Stimulated activated CD4-positive, alpha-beta T cell treated with anti-CD3 and anti-CD28 coated beads, Interleukin-4, amount 100 ng/mL, for 4 hours (primary cell): ENCODE measurements at places on chromosomes 16 and 17.
A peak's percentile ranks its signal among the peaks of the same experiment; 100 is the strongest.

GRCh38 chr16:56343661-56344517 lies 81.5 kb downstream of the AMFR start:
- no peak for DNase-seq

DNA sequence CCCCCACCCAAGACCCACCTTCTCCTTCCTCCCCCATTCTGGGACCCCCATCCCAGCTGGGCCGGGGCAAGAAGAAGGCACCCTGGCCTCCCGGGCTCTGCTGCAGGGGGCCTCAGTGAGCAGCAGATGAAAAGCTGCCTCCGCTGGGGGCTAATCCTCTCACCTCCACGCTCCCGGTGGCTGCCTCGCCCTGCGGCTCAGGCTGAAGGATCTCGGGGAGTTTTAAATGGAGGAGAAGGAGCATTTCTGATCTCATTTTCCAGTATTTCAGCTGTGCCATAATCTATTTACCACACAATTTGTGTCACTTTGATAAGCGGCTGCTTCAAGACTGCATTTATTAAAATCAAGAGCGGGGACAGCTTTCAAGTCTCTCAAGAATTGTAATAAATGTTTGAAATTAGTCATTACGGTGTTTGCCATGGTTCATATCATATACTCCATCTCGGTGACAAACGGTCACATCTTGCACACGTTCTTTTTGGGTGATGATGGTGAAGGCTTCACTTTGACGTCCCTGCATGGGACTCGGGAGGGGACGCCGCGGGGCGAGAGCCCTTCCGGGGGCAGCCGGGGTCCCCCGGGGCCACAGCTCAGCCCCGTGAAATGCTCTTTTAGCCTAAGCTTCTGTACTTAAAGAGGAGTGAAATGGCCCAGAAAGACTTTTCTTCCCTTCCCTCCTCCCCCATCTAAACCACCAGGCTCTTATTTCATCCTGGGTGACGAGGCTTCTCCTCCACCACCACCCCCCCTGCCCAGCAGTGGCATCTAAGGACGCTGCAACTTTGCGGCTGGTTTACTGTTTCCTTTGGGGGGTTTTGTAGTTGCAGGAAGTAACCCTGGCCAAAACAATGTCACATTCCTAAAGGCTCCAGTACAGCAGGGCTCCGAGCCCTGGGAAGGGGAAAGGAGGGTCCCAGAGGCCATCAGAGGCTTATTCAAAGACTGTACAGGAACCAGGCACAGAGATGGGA lies 313.1 kb upstream of the TNRC6C start:
- peak; percentile 33 for DNase-seq

DNA sequence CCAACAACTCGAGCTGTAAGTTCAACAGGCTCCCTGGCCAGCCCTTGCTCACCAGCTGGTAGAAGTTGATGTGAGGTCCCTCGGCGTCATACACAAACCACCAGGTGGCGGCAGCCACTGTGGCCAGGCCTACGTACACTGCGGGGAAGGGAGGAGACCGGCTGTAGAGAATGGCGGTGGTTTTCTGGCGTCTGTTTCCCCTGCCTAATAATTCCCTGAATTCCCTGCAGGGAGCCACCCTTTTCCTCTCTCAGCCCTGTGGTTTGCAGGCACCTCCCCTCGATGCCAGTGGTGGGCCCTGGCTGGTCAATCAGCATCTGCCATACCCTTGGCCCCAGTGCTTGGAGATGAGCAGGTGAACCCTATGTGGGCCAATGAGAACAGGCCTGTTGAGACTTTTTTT lies 18.9 kb upstream of the P2RX1 start:
- peak; percentile 11 for DNase-seq

DNA sequence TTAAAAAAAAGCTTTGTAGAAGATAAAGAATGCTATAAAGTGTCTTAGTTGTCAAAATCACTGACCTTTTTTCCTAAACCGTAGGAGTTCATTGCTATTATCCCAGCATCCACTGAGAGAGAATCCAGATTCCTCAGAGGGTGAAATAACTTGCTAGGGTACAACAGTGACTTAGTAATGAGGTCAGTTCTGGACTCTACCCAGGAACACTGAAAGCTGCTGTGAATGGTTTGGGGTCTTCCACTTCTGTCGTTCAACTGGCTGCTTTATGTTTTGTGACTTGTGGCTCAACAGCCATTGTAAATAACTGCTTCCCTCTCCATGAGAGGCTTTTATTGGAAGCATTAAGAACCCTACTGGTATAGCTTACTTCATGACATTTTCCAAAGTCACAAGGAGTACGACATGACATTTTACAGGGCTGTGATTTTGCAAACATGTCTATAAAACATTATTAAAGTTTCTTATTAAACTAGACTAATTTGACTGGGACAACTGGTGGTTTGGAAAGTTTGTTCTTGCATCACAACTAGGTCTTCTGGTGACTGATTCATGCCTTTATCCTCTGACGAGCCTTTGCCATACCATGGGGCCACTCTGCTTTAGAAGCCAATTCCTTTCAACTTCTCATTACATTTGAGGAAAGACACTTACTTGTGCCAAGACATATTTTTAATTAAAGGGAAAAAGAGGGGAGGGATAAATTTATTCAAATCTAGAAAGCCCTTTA lies 92.2 kb upstream of the CDH11 start:
- no peak for DNase-seq

GRCh38 chr17:6455321-6455705 lies 11.1 kb downstream of the PIMREG start:
- DNase-seq = peak; percentile 36

- no peak for DNase-seq
Observed at GRCh38 chr17:16922386-16923096, 49.4 kb downstream of the TNFRSF13B start.

DNA sequence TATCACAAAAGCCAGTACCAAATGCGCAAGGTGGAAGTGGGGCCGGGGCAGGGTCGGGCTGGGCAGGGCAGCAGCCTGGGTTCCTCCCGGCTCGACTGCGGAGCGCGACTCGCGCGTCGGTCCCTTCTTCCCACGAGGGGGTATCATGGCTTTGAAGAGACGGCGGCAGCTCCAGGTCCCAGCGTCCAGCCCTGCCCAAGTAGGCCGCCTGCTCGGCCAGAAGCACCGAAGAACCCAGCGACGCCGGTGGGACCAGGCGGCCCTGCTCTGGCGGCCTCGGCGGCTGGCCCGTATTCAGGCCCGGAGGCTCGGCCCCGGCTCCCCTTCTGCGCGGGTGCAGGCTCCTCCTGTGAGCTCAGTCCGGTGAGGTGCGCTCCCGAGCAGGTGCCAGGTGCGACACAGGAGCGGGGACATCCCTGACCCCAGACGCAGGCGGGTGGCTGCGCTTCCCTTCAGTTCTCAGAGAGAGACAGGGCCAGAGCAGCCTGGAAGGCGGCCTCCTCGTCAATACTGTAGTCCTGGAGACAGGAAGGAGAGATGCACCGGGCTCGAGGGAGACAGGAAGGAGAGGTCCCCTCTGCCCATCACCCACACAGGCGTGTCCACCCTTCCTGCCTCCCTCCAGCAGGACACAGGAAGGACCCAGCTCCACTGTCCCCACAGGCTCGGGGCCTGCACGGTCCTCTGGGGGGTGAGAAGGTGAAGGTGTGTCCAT lies 8.9 kb downstream of the RNF166 start:
- no peak for DNase-seq

GRCh38 chr17:44864831-44865230 lies 17.1 kb downstream of the HIGD1B start:
- no peak for DNase-seq

GRCh38 chr17:64138441-64138840 lies 8.5 kb upstream of the ERN1 start:
- DNase-seq = no peak

DNA sequence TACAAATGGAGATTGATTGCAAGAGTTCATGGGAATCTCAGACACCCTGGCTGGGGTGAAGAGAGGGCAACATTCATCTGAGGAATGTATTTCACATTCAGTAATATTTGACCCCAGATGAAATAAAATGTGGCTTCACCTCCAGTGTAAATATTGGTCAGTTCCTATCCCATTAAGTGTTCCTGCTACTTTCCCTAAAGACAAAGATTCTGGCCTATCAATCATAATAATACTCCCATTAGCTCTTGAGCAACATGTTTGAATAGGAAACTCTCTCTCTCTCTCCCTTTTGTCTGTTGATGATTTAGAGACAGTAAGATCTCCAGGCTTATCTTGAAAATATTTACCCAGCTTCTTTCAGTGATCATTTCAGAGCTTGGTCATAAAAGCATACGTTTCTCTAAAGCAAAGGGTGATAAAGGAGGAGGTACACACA lies 70.1 kb downstream of the KCNJ2 start:
- DNase-seq = no peak

GRCh38 chr16:84086341-84086740 lies 30.4 kb downstream of the MBTPS1 start:
- no peak for DNase-seq

DNA sequence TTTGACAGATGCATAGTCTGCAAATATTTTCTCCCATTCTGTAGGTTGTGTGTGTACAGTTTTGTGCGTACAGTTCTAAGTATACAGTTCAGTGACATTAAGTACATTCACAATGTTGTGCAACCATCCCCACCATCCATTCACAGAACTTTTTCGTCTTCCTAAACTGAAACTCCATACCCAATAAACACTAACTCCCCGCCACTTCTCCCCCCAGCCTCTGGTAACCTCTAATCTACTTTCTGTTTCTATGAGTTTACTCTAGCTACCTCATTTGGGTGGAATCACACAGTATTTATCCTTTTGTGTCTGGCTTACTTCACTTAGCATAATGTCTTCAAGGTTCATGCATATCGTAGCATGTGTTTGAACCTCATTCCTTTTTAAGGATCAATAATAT lies 14.3 kb downstream of the PIK3R5 start:
- DNase-seq = no peak

DNA sequence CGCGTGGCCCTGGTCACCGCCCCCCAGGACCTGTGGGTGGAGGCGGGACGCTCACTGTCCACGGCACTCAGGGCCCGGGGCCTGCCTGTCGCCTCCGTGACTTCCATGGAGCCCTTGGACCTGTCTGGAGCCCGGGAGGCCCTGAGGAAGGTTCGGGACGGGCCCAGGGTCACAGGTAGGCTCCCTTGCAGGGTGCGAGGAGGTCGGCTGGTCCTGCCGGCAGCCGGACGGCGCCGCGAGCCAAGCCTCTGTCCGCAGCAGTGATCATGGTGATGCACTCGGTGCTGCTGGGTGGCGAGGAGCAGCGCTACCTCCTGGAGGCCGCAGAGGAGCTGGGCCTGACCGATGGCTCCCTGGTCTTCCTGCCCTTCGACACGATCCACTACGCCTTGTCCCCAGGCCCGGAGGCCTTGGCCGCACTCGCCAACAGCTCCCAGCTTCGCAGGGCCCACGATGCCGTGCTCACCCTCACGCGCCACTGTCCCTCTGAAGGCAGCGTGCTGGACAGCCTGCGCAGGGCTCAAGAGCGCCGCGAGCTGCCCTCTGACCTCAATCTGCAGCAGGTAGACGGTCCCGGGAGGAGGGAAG lies 1.3 kb downstream of the GUCY2D start:
- DNase-seq = no peak

DNA sequence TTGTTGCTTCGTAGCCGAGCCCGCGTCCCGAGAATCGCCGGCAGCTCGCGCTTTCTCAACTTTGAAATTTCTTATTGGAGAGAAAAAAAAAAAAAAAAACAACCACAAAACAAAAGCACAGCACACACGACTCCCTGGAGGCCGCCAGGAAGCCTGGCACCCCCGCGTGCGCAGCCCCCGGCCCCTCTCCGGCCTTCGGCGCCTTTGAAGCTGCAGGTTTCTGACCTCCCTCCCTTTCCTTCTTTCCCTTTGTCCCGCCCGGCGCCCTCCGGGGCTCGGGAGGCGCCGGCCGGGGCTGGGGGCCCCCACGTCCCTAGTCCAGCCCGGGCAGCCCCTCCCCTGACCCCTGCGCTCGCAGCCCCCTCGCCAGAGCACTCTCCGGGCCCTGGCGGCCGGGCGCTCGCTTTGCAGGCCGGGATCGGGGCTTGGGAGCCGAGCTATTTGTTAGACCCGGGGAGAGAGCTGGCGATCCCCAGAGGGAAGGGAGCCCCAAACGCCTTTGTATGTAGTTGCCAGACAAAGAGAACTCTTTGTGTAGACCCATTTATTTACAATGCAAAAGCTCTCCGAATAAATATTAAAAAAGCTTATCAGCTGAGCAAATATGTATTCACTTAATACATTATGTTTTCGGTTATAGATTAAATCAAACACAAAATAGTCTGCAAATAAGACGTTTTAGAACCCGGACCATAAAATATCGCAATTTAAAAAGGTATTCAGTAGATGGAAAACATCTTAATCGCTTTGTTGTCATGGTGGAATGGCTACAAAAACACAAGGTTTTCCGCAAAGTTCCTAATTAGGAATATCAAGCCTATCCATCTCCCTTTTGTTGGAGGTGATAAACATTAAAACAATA lies 2.3 kb downstream of the BAHCC1 start:
- no peak for DNase-seq

DNA sequence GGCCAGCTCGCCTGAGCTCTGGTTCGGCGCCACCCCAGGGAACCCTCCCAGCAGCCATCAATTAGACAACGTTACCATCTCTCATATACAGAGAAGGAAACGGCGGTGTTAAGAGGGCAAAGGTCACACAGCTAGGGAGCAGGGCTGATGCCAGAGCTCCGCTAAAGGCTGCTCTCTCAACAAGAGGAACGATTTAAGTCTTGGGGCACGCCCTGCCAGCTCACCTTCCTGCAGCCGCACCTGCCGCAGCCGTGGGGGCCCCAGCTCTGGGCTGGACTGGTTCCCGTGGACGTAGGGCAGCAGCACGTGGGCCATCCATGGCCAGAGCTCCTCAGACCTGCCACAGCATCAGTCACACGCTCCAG lies 43.5 kb downstream of the PKD1 start:
- no peak for DNase-seq

DNA sequence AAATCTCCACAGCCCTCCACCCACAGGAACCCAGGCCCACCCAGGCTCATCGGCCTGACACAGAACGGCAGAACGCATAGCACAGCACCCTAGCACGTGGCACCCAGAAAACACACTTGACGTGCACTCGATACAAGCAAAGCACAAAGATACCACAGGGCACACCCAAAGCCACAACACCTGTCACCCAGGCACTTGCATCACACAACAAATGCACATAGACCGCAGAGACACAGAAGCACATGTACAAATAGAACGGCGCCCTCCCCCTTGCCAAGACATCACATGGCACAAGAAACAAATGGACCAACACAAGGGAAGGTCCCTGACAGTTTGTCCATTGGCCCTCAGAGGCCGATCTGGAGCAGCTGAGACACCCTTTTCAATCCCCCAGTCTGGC lies 147.7 kb upstream of the WSCD1 start:
- no peak for DNase-seq

GRCh38 chr17:19348081-19348650 lies 14.4 kb downstream of the B9D1 start:
- DNase-seq = no peak

DNA sequence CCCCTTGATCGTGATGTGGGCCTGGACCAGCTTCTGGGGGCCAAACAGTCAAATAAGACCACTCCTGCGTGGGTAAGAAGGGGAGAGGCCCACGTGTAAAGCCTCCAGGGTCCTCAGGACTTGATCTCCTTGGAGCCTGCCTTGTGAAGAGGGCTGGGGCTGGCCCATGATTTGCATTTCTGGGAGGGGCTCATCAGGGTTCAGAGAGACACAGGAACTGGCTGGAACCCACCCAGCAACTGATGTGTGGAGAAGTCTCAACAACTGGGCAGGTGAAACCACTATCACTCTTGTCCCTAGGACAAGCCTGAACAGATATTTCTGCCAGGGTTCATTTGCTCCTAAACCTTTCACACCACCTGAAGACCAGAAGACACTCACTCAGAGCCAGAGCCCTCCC lies 214.7 kb downstream of the ZNF423 start:
- DNase-seq = no peak

GRCh38 chr17:32275060-32276042 lies 9.7 kb downstream of the RHBDL3 start:
- DNase-seq = no peak

- DNase-seq = no peak
Observed at GRCh38 chr17:79350533-79350932, 260.3 kb downstream of the RBFOX3 start.
